ENCODE measurements at places on chromosomes 16 and 17.
A peak's percentile ranks its signal among the peaks of the same experiment; 100 is the strongest.

DNA sequence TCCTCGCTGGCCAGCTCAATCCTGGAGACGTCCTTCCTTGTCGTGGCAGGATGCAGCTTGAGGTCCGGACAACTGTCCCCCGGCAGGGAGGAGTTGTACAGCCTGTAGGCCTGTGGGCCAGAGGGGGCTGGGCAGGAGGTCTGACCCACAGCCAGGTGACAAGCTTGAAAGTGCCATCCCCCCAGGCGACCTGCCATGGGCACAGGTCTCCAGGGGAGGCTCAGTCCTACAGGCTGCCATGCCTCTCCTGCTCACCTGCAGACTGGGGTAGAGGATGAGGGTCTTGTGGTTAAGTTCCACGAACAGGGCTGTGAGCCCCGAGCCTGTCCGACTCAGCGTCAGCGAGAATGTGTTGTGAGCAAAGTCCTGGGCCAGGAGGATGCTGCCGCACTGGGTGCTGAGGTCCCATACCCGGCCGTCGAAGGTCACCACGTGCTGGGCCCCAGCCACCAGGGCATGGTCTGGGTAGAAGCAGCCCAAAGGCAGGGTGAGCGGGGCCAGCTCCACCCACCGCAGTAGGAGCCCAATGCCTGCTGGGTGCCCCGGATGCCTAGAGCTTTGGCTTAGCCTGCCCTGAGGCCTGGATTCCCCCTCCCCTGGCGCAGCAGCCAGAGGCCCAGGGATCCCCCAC lies 39.8 kb downstream of the RMI2 start:
- no peak for DNase-seq

- no peak for DNase-seq
Measured at GRCh38 chr16:2523801-2524231, 3.6 kb downstream of the AMDHD2 start.

GRCh38 chr17:56593086-56593645 lies 333 bp upstream of the NOG start:
- DNase-seq = peak; percentile 52

DNA sequence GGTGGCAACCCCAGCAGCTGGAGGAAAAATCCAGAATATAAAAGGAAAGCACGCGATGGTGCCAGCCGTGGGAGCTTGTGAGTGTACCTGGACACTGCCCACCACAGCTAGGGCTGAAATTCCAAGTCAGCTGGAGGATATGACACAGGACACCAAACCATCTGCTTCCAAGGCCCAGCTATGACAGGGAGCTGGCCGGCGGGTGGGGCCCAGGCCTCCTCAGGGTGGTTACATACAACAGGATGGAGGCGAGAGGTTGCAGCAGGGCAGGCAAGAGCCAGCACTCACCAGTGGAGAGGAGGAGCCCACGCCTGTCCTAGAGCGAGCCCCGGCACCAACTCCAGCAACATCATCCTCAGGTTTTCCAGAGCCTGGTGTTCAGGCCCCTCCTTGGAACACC lies 163.2 kb upstream of the RPL38 start:
- DNase-seq = no peak

- DNase-seq = no peak
Measured at GRCh38 chr17:21029036-21029435, 13.8 kb downstream of the USP22 start.

GRCh38 chr17:32264140-32264799 lies 1.4 kb upstream of the RHBDL3 start:
- peak; percentile 51 for DNase-seq

GRCh38 chr17:28173801-28174200 lies 131.3 kb downstream of the NLK start:
- DNase-seq = no peak

- DNase-seq = no peak
Measured at GRCh38 chr16:15703029-15703736, 53.1 kb downstream of the NDE1 start.

DNA sequence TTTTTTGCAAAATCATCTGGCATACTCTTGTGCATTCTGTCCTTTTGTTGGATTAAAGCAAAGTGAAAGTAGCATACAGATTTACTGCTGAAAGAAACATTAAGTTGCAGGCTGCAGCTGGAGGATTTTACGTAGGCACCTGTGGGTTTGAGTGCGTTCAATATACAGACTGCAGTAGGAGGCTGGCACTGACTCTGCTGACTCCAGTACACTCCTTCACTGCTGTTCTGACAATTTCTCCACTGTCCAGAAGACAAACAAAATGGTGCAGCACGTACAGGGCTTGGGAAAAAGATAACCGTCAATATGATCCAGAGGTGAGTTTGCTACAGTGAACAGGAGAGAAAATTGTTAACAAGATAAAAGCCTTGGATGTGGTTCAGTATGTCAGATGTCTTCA lies 73.3 kb downstream of the TANC2 start:
- peak; percentile 38 for DNase-seq

DNA sequence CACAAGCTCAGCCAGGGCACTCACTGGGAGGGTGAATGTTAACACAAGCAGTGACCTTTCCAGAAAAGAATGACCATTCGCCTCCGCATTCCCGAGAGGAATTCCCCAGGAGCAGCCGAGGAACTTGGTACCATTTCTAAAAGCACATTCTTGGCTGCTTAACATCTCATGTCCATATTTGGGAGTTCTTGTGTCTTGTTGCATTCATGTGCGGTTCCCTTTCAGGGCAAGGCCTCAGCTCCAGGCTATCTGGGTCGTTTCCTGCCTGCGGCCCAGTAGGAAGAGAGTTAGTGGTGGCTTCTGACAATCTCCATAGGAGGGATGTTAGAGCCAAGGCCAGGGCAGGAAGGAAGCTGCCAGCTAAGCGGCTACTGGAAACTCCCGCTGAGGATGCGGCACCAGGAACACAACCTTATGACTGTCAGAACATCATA lies 27.8 kb upstream of the MEAK7 start:
- DNase-seq = no peak

DNA sequence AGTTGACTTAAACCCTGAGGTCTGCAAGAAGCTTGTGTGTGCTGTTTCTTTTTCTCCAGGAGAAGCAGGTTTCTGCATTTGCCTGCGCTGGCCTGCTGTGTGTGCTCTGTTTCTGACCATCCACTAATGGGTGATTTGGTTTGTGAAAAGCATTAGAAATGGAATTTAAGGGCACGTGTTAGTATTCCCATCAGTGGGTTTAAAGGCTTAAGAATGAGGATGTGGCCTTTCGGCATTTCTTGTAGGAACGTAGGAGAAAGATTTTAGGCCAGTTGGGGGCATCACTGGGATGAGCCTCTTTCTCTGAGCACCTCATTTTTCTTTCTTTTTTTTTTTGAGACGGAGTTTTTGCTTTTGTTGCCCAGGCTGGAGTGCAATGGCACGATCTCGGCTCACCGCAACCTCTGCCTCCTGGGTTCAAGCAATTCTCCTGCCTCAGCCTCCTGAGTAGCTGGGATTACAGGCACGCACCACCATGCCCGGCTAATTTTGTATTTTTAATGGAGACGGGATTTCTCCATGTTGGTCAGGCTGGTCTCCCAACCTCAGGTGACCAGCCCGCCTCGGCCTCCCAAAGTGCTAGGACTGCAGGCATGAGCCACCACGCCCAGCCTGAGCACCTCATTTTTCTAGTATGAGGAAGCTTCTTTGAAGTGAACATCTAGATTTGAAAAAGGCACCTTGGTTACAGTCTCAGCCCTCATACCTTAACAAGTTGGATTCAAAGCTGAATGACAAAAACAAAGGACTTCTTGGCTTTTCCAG lies 110.3 kb downstream of the BANP start:
- DNase-seq = no peak

DNA sequence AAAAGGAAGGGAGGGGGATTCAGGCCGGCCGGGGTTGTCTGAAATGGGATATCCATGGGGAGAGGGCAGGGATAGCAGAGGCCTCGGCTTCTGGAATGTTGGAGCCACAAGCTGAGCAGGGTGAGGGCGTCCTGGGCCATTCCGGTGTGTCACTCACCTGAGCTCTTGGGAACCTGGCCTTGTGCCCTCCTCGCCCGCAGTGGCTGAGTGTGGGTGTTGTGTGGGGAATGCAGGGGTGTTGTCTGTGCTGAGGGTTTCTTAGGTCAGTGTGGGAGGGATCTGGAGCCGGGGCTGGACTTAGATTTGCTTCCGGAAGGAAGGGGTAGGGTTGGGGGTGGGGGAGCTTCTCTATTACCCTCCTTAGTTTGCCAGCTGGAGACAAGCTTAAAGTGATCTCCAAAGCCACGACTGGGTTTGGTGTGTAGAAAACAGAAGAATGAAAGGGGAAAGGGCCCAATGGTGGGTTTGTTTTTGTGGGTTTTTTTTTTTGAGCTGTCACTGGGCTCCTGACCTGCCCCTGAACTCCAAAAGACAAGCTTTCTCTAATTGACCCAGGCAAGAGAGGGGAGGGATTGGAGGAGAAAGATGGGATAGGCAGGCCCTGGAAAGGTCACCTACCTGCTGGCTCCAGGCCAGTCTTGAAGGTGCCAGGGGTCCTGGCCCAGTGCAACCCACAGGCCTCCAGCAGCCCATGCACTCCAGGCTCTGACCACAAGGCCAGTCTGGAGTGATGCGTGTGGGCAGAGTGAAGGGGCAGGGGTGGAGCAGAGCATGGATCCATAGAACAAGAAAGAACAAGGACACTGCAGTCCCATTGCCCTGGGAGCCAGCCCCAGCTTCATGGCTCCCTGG lies at the start of gene SULT1A2:
TSS of gene SULT1A2 (minus strand) at position 211 of the 852 bp plus-strand sequence. CDS start 1,120 bp downstream, outside the sequence.
- no peak for DNase-seq

GRCh38 chr16:68744744-68745280 lies 7.7 kb downstream of the CDH1 start:
- peak; percentile 81 for DNase-seq

DNA sequence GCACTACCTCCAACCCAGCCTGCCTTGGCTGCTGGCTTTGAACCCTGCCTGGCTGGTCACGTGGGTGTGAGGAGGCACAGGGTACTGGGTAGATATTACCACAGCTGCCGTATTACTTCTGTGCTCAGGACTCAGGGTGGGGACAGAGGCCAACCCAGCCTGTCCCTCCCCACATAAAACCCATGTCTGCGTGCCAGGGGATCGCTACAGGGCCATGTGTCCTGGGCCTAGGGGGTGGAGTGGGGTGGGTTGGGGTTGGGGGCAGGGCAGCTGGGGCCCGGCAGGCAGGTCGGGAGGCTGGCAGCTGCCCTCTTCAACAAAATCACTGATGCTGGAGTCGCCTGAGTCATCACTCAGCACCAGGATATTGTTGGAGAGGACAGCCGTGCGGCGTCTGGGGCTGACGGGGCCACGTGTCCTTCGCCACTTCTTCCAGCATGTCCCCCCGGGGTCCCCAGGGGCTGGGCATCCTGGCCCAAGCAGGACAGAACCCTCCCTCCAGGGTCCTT lies 39.7 kb upstream of the PVALEF start:
- DNase-seq = no peak

DNA sequence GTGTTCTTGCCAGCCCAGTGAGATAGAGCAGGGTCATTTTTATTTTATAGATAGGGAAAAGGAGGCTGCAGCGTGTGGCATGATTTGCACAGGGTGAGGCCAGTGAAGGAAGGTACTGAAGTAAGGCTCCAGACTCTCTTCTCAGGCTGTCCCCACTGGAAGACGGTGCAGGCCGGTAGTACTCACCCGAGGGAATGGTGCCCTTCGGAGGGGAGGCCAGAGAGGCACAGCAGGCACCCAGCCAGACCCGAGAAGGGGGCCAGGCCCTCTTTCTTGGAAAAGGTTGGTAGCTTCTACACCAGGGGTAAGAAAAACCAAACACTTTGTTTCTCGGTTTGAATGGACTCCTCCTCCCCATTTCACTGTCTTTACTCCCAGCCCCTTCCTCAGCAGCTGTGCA lies 288 bp downstream of the ANKRD40CL start:
- DNase-seq = no peak

DNA sequence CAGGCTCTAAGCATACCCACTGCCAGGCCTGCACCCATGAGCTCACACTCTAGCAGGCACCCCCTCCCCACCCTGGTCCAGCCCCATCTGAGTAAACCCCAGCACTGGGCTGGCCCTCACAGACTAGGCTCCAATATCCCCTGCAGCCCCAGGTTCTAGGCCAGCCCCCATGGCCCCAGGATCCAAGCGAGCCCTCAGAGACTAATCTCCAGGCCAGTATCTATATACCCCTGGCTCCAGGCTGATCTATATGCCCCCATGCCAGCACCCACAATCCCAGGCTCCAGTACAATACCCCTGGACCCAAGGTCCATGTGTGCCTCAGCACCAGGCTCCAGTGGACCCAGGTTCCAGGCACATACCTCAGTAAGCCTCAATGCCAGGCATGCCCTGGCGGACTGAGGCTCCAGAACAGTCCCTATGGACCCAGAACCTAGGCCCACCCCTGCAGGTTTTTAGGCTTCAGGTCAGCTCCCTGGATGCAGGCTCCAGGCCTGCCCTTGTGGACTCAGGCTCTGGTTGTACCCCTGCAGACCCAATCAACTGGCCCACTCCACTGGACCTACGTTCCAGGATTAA lies 38.5 kb downstream of the POLR3E start:
- no peak for DNase-seq

DNA sequence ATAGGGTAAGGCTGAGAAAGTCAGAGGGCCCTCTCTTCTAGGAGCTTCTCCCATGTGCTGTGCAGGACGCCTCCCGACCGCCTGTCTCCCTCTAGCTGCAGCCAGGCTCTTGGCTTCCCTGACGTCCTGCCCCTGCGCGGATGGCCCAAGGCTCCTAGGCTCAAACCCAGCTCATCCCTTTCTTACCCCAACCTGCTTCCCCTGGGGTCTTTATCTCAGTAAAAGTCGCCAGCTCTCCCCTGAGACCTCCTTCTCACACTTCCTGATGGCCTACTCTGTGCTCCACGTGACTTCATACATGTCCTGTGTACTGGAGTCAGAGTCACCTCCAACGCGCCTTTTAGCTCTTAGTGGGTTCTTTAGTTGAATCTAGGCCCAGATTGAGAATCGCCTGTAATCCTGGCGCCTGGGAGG lies 1.1 kb upstream of the ZNF747 start:
- DNase-seq = no peak

DNA sequence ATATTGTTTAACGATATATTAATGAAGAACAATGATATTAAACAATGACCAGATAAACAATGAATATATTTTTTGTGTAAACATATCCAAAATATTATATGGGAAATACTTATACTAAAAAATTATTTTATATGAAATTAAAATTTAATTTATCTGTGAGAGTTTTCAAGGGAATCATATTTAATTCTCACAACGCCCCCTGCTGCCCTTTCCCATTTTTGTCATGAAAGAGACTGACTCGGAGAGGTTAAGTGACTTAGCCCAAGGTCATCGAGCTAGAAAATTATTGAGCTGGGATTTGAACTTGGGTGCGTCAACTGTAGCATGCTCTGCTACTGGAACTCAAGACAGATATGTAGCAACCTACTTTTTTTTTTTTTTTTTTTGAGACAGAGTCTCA lies 7.2 kb upstream of the MYCBPAP start:
- peak; percentile 20 for DNase-seq

- DNase-seq = no peak
Measured at GRCh38 chr16:46662123-46662522, 26.9 kb downstream of the VPS35 start.

- DNase-seq = no peak
Measured at GRCh38 chr17:8818047-8818446, 18.9 kb upstream of the MFSD6L start.

Measured in NCI-H526 treated with DMSO at 0.1 percent for 48 hours (cell line).